HepG2 (cell line): ENCODE measurements at places on chromosomes 5 and 9.

DNA sequence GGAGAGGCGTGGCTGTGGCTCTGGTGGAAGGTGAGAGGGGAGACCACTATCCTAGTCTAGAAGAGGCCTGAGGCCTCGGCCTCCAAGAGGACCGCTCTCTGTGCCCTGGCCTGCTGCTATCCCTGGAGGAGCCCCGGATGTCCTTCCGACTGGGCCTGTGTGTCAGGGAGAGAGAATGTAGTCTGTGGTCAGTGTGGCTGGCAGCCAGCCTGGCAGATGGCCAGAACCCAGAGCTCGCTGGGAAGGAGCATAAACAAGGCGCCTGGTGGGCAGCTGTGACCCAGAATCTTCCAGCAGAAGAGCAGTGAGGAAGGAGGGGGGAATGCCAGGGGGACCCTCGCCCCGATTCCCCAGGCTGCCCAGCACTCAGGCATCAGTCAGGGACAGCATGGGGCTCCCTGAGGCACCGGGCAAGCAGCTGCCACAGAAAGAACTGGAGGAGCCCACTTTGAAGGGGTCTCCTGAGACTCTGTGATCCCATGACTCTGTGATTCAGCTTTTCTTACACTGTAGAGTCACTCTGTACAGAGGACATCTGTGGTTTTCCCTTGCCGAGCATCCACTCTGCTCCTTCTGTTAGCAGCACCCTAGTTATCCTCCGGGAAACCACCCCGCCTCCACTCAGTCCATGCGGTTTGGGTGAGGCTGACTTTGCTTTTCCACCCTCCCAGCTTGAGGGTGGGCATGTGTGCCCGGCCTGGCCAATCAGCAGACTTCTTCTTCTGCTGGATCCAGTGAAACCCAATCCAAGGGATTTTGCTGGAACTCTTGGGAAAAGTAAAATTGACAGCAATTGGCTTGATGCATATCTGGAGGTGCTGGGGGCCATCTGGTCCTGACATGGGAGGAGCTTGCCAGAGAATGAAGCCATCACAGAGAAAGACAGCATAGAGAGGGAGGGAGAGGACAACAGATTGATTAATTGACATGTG lies 46.2 kb upstream of the PWWP2A start:
- H3K27ac ChIP-seq: no peak overlapping the region
- H3K4me1 ChIP-seq: peaks cover 41% of the 10 kb centered on the region
- no peak overlapping the region for H3K4me3 ChIP-seq
- peak; percentile 82 for DNase-seq
- H3K27me3 ChIP-seq: no peaks in the 10 kb centered on the region

DNA sequence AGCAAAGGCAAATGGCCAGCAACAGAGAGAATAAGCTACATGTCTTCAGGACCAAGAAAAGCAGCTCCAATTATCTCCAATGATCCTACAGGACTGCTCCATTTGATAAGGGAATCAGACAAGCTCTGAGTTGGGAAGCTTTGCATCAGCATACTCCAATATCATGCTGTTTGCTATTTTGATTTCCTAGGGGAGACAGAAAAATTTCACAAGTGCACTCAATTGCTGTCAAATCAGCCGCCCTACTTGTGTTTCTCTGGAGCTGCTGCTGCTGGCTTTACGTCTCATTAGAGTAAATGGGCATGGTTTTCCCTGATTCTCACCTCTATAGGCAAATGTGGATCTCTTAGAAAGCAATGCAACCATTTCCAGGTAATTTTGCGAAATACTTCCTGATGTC lies 201.7 kb downstream of the PRELID2 start:
- no peak for DNase-seq
- no peaks in the 10 kb centered on the region for H3K36me3 ChIP-seq
- H3K4me1 ChIP-seq: no peaks in the 10 kb centered on the region
- H3K27me3 ChIP-seq: no peaks in the 10 kb centered on the region
- no peak overlapping the region for H3K27ac ChIP-seq

DNA sequence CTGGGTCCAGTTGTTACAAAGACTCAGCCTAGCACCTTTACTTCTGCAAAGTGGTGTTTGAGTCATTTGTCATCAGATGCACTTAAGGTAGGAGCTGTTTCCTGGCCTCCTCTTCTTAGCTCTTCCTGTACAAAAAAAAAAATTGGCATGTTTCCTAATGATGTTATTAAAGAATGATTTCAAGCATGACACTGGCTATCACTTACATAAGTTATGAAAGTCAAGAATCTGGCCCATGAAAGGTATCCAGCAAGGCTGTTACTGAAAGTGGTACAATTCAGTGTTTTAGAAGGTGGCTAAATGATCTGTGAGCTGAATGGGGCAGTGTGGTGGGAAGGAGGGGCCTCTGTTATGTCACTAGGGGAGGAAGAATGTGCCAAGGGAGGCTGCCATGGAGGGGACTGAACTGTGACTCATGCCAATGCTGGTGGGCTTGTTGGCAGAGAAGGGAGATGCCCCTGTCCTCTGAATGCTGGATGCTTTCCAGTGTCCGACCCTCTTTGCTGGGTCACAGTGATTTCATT lies 175.1 kb upstream of the MAP1B start:
- no peaks in the 10 kb centered on the region; the same call in 1 of the 2 replicates for H3K27me3 ChIP-seq
- peak; percentile 25 for DNase-seq
- H3K27ac ChIP-seq: peak overlapping the region; percentile 33
- H3K4me3 ChIP-seq: no peak overlapping the region

DNA sequence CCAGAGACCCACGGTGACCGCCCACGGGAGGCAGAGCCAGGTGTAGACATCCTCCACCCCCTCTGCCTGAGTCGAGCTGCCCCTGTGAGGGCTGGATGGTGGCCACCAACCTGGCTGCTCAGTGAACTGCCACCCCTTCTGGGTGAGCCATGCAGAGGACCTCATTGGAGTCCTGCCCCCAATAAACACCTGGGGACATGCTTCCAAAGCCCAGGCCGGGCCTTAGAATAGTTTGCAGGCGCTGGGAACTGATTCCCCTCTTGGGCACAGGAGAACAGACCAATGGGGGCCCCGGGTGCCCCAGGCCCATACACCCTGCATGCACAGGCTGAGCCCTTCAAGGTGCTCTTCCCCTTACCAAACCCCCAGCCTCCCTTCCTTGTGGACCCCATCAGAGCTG lies 38.1 kb upstream of the GFPT2 start:
- H3K27ac ChIP-seq: no peak overlapping the region
- H3K27me3 ChIP-seq: no peaks in the 10 kb centered on the region; the same call in 1 of the 2 replicates
- H3K36me3 ChIP-seq: no peaks in the 10 kb centered on the region
- H3K4me3 ChIP-seq: no peak overlapping the region

- H3K4me3 ChIP-seq: no peak overlapping the region
- no peaks in the 10 kb centered on the region for H3K36me3 ChIP-seq
- no peak for DNase-seq
- H3K27me3 ChIP-seq: no peaks in the 10 kb centered on the region
- no peaks in the 10 kb centered on the region for H3K4me1 ChIP-seq
- H3K27ac ChIP-seq: no peak overlapping the region
Measured at GRCh38 chr5:17852740-17853139, 218.5 kb downstream of the TAF11L14 start.

DNA sequence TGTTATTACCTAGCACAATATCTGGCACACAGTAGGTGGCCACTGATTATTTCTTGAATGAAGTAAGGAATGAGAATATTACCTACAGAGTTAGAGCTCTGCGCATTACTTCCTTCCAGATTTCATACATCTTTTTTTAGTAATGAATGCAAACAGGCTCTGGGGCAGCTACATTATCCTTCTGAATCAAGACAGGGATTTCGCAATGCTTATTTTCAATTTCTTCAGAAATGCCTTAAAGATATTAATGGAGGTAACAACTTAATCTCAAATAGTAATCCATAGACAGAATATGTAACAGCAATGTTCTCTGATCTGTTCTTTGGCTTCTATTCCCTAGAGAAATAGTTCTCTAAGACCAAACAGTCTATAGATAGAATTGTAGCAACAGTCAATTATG lies 32.6 kb downstream of the CDKN2A start:
- no peak overlapping the region for H3K27ac ChIP-seq
- H3K36me3 ChIP-seq: no peaks in the 10 kb centered on the region
- H3K4me3 ChIP-seq: no peak overlapping the region
- H3K27me3 ChIP-seq: peaks cover 15% of the 10 kb centered on the region
- DNase-seq: no peak

DNA sequence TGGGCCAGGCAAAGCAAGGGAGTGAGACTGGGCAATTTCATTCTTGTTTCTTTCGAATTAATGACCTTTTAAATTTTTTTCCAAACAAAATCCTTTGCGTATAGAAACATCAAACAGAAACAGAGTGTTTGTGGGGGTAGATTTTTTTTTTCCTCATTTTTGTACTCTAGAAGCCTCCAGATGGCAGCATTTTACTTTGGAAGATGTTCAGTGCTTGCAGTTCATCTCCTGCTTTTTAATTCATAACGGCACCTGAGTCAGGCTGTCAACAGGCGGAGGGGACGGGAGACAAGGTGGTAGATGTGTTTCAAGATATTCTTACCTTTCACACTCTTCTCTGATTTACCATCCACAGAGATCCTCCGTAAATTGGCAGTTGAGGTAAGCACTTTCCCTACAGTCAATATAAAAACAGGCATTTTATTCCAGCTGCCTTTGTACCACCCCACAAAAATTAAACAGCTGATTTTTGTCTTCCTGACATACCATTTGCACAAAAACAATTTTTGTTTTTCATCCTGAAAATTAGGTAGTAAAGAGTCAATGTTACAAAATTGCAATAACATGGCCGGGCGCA lies 99.5 kb upstream of the FBXL17 start:
- H3K4me3 ChIP-seq: no peak overlapping the region
- DNase-seq: peak; percentile 20
- H3K27ac ChIP-seq: no peak overlapping the region
- no peaks in the 10 kb centered on the region for H3K4me1 ChIP-seq
- no peaks in the 10 kb centered on the region for H3K27me3 ChIP-seq

DNA sequence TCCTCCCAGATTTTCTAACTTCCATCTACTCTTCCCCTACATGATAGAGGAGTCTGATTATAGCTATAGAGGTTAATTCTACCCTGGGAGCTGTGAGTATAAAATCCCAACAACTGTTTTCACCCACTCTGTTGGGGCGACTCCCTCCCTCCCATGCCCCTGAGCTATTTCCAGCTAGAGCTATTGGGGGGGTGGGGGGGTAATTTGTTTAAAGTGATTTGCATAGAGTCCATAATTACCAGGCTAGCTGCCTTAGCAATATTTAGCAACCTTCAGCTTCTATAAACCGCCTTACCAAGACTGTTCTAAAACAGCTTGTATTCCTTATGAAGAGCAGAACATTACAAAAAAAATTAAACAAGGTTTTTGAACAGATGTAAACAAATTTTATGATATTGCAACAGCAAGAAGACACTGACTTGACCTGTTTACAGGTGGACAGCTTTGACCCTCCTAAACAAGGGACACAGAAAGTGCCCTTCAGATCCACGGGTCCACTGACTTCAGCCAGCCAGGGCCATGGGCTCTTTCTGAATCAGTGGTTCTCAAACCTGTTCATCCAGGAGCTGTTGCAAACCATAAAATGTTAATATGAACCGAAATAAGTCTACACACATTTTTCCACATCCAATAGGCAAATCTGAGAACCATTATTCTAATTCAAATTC lies 98.2 kb downstream of the OTULIN start:
- no peak overlapping the region for H3K27ac ChIP-seq
- peaks cover 1% of the 10 kb centered on the region; the same call in 1 of the 2 replicates for H3K36me3 ChIP-seq
- H3K27me3 ChIP-seq: no peaks in the 10 kb centered on the region
- no peak for DNase-seq
- peaks cover 51% of the 10 kb centered on the region for H3K4me1 ChIP-seq
- no peak overlapping the region for H3K4me3 ChIP-seq

DNA sequence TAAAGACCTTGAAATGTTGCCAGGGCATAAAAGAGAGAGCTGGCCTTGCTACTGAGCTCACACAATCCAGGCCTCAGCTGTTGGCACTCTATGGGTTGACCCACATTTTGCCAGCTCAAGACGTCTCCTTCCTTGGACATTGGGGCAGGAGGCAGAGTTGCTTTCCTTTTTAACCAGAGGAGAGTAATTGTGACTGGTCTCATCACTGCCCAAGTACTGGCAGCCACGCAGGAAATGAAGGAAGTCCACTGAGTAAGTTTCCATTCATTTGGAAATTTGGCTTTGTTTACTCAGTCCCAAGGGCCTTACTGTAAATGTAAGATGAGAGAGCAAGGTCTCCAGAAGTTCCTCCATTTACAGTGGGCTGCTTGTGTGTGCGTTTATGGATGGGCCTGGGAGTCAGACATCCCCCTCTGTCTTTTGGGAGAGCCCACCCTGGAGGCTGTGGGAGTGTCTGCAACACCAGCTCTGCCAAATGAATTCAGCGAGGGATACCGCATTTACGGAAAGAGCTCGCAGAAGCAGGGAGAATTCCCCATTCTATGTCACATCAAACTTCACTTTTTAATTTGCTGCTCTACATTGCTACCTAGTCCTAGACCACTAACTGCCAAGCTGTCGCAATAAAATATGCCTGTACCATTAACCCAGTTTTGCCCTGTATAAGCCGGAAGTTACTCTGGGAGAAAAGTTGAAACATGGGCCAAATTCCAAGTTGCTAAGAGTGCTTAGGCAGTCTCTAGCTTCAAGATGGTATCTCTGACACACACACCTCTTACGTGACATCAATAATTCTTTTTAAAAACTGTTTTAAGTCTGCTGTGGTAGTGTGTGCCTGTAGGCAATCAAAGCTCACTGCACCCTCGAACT lies 24.5 kb upstream of the PDZD2 start:
- H3K27ac ChIP-seq: no peak overlapping the region
- H3K36me3 ChIP-seq: no peaks in the 10 kb centered on the region
- H3K4me1 ChIP-seq: no peaks in the 10 kb centered on the region
- no peak overlapping the region for H3K4me3 ChIP-seq

- H3K27me3 ChIP-seq: no peaks in the 10 kb centered on the region
- H3K27ac ChIP-seq: no peak overlapping the region
- DNase-seq: no peak
- H3K4me3 ChIP-seq: no peak overlapping the region
Measured at GRCh38 chr5:154595662-154596061, 117.6 kb upstream of the HAND1 start.

- no peak overlapping the region for H3K27ac ChIP-seq
- H3K36me3 ChIP-seq: no peaks in the 10 kb centered on the region
- H3K27me3 ChIP-seq: no peaks in the 10 kb centered on the region
- DNase-seq: no peak
Measured at GRCh38 chr5:85906460-85906859, 711.3 kb upstream of the COX7C start.

- DNase-seq: no peak
- H3K27me3 ChIP-seq: no peaks in the 10 kb centered on the region
- H3K36me3 ChIP-seq: no peaks in the 10 kb centered on the region
- no peak overlapping the region for H3K4me3 ChIP-seq
- no peak overlapping the region for H3K27ac ChIP-seq
Measured at GRCh38 chr5:136528481-136529030, 163.2 kb upstream of the TRPC7 start.

- H3K36me3 ChIP-seq: no peaks in the 10 kb centered on the region
- no peaks in the 10 kb centered on the region for H3K27me3 ChIP-seq
- no peaks in the 10 kb centered on the region for H3K4me1 ChIP-seq
Measured at GRCh38 chr9:118283488-118283887, 579.3 kb downstream of the TLR4 start.

- H3K27me3 ChIP-seq: no peaks in the 10 kb centered on the region
- no peak overlapping the region for H3K27ac ChIP-seq
- H3K4me3 ChIP-seq: no peak overlapping the region
- no peaks in the 10 kb centered on the region for H3K36me3 ChIP-seq
- H3K4me1 ChIP-seq: no peaks in the 10 kb centered on the region
Measured at GRCh38 chr9:90024823-90025222, 420.0 kb downstream of the GADD45G start.

GRCh38 chr9:72362118-72362531 lies 2.9 kb downstream of the ZFAND5 start:
- H3K4me3 ChIP-seq: peak overlapping the region; percentile 97
- peak; percentile 35 for DNase-seq
- peaks cover 73% of the 10 kb centered on the region for H3K4me1 ChIP-seq
- peak overlapping the region; percentile 99 for H3K27ac ChIP-seq
- peaks cover 34% of the 10 kb centered on the region for H3K36me3 ChIP-seq

- peak; percentile 57 for DNase-seq
- H3K4me3 ChIP-seq: peak overlapping the region; percentile 64
- H3K27me3 ChIP-seq: peaks cover 3% of the 10 kb centered on the region; the same call in 1 of the 2 replicates
Measured at GRCh38 chr5:671459-672328, 21.5 kb downstream of the TPPP start.
